ENCODE measurements at places on chromosomes 11 and 22. TPM values are rescaled to one million over a fixed set of nuclear protein-coding genes. Genes with fewer than 3 reads are reported as not detected.
A peak's percentile ranks its signal among the peaks of the same experiment; 100 is the strongest.

NLRP14 gene
- total RNA-seq: 0.21 TPM

LUZP2 gene
- not detected for total RNA-seq

GDPD4 gene
- not detected for total RNA-seq

FAM227A gene
- total RNA-seq: 0.37 TPM

UPK3A gene
- total RNA-seq: not detected

HMBS gene
- total RNA-seq: 20.0 TPM

KCNC1 gene
- not detected for total RNA-seq

SYTL2 gene
- 4.6 TPM for total RNA-seq

OR6A2 gene
- total RNA-seq: 0.10 TPM

TMEM132A gene
- total RNA-seq: 1.4 TPM

LMO1 gene
- total RNA-seq: not detected

SAA2 gene
- total RNA-seq: not detected

MUC2 gene
- total RNA-seq: not detected

GLYATL1 gene
- total RNA-seq: not detected

UBE4A gene
- 40.6 TPM for total RNA-seq

CCDC34 gene
- total RNA-seq: 19.7 TPM

DDI1 gene
- total RNA-seq: not detected

CD248 gene
- 0.36 TPM for total RNA-seq

APOL6 gene
- 23.5 TPM for total RNA-seq

GCAT gene
- 7.5 TPM for total RNA-seq

GLB1L3 gene
- total RNA-seq: 7.3 TPM

CABP4 gene
- total RNA-seq: 1.7 TPM

SNX32 gene
- total RNA-seq: 5.0 TPM

GRCh38 chr11:126598344-126599216 lies 243.1 kb downstream of the ST3GAL4 start:
- no peak for DNase-seq

DNA sequence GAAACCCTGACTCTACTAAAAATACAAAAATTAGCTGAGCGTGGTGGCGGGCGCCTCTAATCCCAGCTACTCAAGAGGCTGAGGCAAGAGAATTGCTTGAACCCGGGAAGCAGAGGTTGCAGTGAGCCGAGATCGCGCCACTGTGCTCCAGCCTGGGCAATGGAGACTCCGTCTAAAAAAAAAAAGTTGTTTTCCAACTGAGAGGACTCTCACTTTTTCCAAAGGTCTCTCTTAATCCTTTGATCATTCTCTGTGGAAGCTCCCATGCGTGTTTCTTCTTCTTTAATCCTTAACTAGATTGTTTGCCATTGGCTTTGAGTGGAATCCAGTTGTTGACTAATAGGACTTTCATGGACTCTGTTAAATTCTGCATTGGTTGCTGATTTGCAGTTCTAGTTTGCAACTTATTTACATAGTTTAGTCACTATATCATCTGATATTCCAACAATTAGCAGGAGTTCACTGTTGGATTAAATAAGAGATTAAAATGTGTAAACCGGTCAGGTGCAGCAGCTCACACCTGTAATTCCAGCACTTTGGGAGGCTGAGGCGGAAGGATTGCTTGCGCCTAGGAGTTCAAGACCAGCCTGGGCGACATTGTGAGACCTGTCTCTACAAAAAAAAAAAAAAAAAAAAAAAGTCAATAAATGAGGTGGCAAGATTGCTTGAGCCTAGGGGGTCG lies 79.7 kb downstream of the C22orf31 start:
- no peak for DNase-seq

DNA sequence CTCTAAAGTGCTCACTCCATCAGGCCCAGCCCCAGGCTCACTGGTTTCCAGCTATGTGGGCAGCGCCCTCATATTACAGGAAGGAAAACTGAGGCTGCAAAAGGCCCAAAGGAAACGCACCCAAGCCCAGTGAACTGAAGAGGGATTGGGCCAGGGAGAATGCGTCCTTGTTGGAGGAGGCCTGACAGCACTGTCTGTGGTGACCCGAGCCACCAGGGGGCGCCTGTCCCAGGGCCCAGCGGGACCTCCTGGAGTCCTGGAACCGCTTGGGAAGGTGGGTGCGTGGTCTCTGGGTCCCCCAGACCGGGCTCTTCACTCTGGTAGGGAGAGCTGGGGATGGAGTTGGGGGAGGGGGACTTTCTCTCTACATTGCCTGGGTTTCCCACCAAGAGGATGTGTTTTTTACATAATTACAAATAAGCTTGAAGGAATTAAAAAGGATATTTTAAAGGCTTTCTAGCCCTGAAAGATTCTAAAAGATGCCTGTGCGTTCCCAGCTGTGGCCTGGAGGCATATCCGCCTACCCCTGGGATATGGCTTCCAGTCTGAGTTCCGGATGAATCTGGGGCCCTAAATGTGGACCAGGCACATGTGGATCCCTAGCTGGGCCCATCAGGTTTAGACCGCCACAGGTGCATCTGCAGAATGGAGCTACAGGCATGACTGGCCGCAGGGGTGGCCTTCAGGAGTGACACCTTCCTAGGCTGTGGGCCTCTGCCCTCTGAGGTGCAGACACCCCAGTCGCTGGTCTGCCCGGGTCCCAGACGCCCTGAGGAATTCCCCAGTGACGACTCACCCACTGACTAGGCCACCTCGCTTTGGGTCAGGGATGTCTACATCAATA lies 4.2 kb downstream of the SPI1 start:
- DNase-seq: peak; percentile 93

- no peak for DNase-seq
Observed at GRCh38 chr11:112355726-112356125, 95.1 kb upstream of the PLET1 start.

GRCh38 chr11:35531246-35531645 lies 5.8 kb upstream of the PAMR1 start:
- DNase-seq: no peak

- DNase-seq: no peak
Observed at GRCh38 chr11:48019217-48019584, 38.8 kb downstream of the PTPRJ start.

DNA sequence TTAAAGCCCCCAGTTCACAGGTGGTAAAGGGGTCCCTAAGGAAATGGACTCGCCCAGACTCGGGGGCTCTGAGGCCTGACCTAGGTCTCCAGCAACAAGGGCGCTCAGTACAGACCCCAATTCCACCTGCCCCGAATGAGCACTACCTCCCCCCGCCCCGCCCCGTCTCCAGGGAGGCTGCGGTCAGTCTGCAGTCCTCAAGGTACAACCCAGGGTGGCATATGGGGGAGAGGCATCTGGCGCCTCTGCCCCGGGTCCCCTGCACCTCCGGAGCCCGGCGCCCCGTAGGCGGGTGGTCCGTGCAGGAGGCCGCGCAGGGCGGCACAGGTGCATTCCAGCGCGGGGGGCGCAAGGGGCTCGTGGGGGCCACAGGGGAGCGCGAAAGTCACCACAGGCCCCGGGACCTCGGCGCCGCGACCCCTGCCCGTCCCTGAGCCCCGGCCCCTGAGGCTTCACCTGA lies 361 bp downstream of the CTSD start:
- DNase-seq: no peak

- no peak for DNase-seq
Observed at GRCh38 chr11:84590106-84590505, 1037.0 kb downstream of the DLG2 start.

DNA sequence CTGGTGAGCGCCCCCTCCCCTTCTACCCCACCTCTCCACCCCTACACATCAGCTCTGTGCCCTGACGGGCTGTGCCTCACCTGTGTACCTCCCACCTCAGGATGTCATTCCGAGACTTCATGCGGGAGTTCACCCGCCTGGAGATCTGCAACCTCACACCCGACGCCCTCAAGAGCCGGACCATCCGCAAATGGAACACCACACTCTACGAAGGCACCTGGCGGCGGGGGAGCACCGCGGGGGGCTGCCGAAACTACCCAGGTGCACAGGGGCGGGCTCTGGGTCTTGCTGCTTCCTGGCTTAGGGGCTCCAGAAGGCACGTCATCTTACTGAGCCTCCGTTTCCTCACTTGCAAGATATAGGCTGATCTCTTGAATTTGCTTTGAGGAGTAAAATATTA lies 6.8 kb downstream of the CAPN1 start:
- DNase-seq: no peak

- no peak for DNase-seq
Observed at GRCh38 chr11:72676861-72677341, 2.7 kb upstream of the PDE2A start.

GRCh38 chr11:115996125-115996807 lies 492.1 kb upstream of the CADM1 start:
- no peak for DNase-seq

DNA sequence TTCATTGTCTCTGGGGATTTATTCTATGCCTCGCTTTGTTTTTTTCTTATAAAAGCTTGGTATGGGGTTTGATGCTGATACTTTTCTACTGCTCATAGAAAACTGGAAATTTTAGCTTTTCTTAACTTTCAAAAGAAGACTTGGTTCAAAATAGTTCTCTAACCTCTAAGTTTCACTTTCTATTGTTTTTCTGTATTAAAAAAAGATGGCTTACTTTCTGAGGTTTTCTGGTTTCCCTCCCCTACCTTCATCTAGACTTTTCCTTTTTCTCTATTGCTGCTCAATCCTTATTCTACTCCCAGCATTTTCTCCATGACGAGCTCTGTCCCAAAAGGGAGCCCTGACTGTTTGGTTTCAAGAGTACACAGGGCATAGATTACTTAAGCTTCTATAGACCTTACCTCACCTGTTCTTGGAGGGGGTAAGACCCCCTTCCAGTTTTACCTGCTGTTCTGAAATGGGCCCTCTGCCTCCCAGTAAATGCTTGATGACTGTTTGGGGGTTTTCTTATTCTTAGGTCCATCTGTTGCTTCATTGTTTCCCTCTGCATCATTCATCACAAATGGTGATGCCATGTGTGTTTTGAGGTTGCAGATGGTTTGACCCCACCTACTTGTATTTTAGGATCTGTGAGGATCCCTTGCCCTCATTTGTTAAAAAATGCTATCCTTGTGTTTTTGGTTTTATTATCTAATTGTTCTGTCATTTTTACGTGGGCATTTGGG lies 29.5 kb downstream of the DNHD1 start:
- DNase-seq: no peak

DNA sequence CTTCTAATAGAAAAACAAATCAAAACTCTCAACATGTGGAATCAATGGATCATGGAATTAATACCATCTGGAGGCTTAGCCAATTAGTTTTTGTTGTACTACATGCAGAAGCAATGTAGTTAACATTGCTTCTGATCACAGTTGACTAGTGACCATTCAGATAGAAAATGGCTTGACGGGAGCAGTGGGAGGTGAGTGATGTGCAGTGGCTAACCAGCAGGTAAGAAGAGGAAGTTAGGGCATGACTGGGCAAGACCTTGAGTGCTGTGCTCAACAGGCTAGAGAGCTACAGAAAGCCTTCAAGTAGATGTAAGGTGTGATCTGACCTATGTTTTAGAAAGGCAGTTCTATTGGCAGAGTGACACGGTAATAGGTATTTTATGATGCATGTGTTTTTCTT lies 60.7 kb upstream of the ALKBH3 start:
- DNase-seq: no peak

DNA sequence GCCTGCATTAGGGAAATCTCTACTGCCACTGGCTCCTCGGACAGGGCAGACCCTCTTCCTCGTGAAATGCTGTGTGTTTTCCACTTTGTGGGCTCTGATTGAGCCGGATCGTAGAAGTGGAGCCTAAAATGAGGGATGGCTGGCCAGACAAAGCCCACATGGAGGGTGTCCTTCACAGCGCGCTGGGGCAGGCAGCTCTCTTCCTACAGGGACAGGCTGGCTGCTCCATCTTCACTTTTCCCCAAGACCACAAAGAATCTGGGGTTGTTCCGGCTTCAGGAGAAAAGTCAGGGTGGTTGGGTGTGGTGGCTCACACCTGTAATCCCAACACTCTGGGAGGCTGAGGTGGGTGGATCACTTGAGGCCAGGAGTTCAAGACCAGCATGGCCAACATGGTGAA lies 94.9 kb downstream of the MORC2 start:
- no peak for DNase-seq

- DNase-seq: no peak
Observed at GRCh38 chr11:108916935-108917334, 252.1 kb downstream of the DDX10 start.

DNA sequence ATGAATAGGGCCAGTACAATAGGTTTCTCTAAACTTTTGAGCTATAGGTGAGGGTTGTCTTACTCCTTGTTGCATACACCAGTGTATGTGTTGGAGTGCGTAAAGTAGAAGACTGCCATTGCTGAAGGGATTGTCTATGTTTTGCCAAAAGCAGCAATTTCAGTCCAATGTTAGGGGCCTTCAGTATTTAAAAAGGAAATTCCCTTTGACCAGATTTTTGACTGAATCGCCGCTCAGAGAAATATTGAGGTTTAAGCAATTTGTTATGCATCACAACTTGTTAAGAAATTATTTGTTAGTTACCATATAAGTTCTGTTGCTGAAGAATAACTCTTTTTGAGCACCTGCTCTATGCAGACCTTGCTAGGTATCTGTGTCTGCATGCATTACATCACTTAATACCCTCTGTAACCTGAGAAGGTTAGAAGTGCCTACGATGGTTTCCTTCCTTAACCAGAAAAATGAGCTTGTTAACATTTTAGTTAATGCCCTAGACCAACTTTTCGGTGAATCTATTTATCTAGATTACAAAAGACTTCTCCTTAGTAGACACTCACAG lies 33.9 kb downstream of the MMP20 start:
- no peak for DNase-seq

GRCh38 chr22:37502342-37503182 lies 16.4 kb upstream of the MFNG start:
- DNase-seq: no peak

DNA sequence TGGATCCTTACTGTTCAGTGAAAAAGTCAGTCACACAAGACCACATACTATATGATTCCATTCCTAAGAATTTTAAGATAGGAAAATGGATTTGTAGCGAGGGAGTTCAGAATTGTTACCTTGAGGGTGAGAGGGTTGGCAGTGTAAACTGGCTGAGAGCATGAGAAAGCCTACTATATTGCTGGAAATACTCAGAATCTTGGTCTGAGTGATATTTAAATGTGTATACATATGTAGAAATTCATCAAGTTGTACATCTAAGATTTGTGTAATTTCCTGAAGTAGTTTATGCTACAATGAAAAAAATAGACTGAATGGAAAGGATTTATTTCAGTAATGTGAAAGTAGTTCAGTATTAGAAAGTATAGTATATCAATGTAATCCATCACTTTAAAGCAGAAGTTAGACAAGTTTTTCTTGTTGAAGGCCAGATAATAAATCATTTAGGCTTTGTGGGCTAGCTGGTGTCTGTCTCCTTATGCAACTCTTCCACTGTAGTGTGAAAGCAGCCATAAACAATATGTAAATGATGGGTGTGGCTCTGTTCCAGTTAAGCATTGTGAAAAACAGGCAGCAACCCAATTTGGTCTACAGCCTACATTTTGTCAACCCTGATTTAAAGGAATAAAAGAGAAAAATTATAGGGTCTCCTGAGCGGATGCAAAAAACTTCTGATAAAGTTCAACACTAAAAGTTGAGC lies 127.2 kb upstream of the THY1 start:
- DNase-seq: no peak

DNA sequence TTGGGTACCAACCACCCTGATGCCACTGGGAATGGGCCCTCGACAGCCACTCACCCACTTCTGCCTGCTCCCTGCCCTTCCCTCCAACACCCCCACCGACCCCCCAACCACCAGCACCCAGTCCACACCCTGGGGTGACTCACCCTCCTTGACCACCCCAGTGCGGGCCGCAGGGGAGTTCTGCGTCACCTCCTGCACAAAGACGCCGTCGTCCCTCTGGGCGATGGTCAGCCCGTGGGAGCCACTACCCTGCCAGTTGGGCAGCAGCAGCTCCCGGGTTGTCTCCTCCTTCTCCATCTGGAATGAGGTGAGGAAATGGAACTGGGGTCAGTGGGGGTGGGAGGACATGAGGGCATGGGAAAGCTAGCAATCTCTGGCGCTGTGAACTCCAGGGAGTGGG lies 10.8 kb downstream of the AHNAK start:
- DNase-seq: no peak

- DNase-seq: no peak
Observed at GRCh38 chr22:42317008-42317407, 46.6 kb upstream of the TCF20 start.
